Anterior cingulate cortex (tissue), 58 donors: ENCODE measurements at places on chromosomes 4 and X.

GRCh38 chr4:108034565-108034964 is 44.9 kb downstream of the HADH start:
- no peak for DNase-seq

DNA sequence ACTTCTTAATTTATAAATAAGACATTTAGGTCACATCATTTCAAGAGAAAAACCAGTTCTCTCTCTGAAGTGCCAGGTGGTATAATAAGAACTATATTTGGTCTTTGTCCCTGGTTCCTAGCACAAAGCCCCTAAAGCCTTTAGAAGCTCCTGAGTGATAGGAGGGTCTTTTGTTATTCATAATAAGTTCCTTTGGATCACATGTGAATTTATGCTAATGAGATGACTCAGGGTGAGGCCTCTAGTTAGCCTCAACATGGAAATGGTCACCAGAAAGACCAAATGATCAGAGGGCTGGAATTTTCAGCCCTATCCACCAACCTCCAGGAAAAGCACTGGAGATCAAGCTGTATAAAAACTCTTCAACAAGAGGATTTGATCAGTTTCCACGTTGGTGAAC is 68.1 kb upstream of the BLTP1 start:
- DNase-seq, result no peak

DNA sequence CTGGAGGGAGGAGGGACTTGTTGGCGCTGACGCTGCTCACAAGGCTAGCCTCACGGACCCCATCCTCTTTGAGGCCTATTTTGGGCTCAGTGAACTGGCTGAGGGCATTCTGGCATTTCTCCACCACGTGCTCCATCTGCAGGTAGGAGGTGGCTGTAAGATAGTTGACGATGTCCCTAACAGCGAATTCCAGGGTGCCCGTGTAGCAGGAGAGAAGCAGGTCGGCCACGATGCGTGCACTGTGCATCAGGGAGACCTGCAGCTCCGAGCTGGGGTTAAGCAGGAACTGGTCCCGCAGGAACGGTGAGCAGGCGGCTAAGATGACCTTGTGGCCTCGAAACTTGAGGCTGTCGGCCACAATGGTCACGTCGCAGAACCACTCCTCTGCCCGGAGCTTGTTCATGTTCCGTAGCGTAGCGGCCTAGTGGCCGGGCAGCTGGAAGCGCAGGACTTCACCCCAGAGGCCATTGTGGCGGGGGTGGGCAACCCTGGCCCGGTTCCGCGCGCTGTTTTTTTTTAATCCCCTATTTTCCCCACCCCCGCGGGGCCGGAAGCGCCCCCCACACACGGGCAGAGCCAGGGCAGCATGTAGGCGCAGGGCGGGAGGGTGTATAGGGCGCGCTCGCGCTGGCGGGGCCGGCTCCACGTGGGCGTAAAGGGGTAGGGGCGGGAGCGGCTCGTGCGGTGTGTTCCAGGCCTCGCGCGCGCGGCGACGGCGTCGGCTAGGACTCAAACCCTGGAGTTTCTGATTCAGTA is 73.2 kb downstream of the UBE2K start:
- DNase-seq, result no peak

DNA sequence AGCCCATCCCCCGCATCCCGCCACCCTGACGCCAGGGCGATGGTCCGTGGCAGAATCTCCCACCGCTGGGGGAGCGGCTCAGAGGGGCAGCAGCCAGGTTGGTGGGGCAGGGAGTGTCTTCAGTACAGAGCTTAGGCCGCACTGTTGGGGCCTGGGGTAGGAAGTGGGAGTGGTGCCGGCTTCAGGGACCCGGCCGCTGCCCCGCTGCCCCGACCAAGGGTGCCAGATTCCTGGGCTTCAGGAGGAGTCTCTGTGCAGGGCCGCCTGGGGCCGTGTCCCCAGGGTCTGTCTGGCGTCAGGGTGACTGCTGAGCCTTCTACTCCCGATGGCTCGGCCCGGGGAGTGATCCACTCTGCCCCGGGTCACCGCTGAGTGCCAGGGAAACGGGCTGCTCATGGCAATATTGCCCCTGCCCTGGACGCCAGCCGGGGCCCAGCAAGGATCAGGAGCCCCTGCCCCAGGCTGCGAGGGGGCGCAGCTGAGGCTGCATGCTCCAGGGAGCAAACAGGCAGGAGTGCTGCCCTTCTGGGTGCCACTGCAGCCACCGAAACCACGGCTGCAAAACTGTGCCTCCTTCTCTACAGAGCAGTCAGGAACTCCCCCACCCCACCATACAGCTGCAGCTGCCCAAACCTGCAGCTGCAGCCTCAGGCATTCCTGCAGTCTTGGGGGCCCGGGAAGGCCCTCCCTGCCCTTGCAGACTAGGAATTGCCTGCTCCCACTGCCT is 1206.1 kb downstream of the ARAP2 start:
- no peak for DNase-seq

DNA sequence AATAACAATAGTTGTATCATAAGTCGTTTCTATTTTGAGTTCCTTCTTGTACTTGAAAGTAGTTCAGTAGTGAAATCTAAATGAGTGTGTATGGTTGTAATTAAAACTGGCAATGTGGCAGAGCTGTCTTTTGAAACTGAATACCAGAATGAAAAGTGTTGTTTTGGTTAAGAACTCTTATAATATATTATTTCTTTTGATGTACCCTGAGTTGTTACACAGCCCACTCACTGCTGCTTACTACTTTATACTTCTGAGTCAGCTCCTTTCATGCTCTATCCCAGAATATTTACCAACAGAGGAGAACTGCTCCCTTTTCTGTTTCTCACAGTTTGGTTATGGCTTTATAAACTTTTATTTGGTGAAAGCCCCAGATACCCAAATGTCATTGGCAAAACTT is 28.8 kb downstream of the FAM199X start:
- DNase-seq, result no peak

- no peak for DNase-seq
These were observed 333.1 kb downstream of the IL1RAPL1 start for GRCh38 chrX:28920153-28920943.

GRCh38 chr4:52914051-52914605 is 52.0 kb downstream of the RASL11B start:
- DNase-seq, result no peak
